Immature natural killer cell (primary cell): ENCODE measurements at places on chromosomes 11 and 22.

DNA sequence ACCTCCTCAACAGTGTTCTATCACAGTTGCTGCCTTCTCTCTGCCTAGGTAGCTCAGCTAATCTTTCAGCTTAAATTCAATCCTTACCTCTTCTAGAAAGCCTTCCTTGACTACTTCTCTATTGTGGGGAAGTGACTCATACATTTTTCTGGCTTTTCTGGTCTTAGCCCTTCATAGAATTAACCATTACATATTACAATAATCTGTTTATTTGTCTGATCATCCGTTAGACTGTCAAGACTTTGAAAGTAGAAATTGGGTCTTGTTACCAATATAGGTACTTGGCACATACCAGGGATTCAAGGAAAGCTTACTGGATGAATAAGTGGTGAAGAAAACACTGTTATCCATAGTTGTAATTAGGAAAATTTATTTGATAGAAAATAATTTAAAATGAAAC, 89.6 kb downstream of the FANCF start:
- no peak for DNase-seq

- no peak for DNase-seq
Observed at GRCh38 chr11:112226831-112227401, 688 bp downstream of the PTS start.

- DNase-seq: no peak
Observed at GRCh38 chr11:110478410-110478809, 48.7 kb downstream of the FDX1 start.

DNA sequence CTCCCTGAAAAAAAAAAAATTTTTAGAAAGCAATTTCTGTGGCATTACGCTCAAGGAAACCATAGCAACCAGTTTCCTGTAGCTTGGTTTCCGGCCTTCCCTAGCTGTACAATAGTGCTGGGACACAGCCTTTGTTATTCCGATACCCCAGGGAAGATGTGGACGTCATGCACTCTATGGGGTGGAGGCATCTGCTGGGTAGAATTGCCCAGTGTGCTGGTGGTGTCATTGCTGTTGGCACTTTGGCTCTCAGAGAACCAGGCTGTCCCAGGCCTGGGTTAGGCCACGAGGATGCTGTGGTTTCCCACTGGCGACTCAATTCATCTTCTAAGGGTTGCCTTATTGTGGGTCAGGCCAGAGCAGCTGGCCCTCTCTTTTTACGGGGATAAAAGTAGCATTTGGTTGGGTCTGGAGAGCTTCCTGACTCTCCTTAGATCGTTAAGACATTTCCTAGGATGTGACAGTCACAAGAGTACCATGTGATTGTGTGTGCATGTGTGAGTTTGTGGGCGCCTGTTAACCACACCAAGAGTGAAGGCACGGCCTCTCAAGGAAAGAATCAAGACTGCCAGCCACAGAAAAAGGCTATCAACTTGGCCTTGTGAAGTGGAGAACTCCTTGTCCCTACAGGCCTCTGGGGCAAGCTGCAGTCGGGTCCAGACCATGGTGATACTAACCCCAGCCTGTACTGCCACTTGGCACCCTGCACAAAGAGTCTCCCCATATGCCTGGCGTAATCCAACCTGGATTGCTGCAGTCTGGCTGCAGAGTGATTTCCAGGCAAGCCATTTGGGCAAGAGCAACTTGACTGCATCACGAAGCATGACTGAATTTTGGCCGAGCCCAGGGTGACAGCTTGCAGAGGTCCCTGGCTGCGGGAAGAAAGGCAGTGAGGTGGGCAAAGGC, 35.9 kb upstream of the NAV2 start:
- DNase-seq: peak; percentile 17

GRCh38 chr11:76185511-76185910, 20.8 kb downstream of the WNT11 start:
- DNase-seq: no peak

GRCh38 chr22:49411236-49411635, 416.4 kb downstream of the BRD1 start:
- DNase-seq: no peak
